ENCODE measurements at places on chromosomes 4 and X. TPM values are rescaled to one million over a fixed set of nuclear protein-coding genes. Genes with fewer than 3 reads are reported as not detected.

Gene TRIML2
- not detected for total RNA-seq

DNA sequence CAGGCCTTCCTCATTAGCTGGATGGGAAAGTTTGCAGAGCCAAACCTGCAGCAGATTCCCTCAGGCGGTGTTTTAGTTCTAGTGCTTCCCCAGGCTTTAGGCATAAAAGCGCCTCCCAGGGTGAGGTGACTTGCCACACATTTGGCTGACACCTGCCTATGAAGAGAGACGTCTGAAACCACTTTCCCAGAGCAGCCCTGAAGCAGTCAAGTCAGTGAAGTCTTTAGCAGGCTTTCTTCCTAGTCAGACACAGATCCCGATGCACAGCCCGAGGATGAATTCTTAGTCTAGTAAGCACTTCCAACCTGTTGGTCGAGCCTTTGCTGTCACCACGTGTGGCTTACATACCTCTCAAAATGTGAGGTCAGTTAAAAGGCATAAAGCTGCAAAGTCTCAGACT is 484.1 kb downstream of the SMARCA1 start:
- H3K27ac ChIP-seq, result no peak overlapping the region
- no peak overlapping the region for H3K4me3 ChIP-seq
- no peaks in the 10 kb centered on the region for H3K36me3 ChIP-seq
- H3K4me1 ChIP-seq, result no peaks in the 10 kb centered on the region

DNA sequence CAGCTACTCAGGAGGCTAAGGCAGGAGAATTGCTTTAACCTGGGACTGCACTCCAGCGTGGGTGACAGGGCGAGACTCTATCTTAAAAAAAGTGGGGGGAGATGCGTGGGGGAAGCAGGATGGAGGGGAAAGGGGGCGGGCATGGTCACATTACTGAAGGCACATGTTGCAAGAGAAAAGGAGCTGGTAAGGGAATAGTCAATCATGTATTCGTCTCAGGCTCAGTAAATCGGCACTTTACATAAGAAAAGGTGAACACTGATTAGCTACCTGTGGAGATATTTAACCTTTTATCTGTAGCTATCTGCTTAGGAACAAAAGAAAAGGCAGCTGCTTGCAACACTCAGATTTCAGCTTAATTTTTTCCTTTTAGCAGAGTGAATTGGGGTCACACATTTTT is 132.5 kb downstream of the PLS3 start:
- H3K4me1 ChIP-seq, result no peaks in the 10 kb centered on the region
- DNase-seq, result no peak
- H3K27ac ChIP-seq, result no peak overlapping the region
- no peaks in the 10 kb centered on the region for H3K27me3 ChIP-seq
- no peak overlapping the region for H3K4me3 ChIP-seq
- H3K36me3 ChIP-seq, result no peaks in the 10 kb centered on the region

Gene XG
- 2.2 TPM for total RNA-seq

Measured in tibial nerve (tissue), 4 donors.